ENCODE measurements at places on chromosomes 16 and 17.

DNA sequence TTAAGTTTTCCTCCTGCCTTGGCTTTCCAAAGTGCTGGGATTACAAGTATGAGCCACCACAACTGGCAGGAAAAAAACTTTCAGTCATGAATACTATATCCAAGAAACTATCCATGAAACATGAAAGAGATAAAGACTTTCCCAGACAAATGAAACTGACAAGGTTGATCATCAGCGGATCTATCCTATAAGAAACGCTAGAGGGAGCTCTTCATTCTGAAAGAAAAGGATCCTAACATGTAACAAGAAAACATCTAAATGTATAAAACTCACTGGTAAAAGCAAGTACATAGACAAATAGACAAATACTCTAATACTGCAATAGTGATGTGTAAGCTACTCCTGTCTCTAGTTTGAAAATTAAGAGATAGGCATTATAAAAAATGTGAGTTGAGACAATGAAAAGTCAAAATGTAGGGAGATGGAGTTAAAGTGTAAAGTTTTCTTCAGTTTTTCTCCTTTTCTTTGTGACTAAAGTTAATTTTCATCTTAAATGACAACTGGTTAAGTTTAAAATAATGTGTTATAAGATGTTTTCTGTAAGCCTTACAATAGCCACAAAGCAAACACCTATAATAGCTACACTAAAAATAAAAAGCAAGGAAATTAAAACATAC, 79.6 kb upstream of the TEKT1 start:
- DNase-seq = no peak

DNA sequence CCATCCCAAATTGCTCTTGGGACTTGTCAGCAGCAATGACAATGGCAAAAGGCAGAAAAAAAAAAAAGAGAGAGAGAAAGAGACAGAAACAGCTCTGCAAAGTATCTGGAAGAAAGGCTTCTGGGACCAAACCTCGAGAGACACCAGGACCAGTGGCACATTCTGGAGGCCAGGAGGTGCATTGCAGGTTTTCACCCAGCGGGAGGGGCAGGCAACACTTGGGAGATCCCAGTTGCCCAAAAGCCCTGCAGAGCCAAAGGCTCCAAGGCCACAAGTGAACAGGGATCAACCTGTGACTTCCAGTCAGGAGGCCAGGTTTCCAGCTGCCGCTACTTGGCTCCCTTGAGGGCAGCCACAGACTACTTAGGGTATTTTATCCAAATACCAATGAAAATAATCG, 110.8 kb upstream of the CDH5 start:
- no peak for DNase-seq

DNA sequence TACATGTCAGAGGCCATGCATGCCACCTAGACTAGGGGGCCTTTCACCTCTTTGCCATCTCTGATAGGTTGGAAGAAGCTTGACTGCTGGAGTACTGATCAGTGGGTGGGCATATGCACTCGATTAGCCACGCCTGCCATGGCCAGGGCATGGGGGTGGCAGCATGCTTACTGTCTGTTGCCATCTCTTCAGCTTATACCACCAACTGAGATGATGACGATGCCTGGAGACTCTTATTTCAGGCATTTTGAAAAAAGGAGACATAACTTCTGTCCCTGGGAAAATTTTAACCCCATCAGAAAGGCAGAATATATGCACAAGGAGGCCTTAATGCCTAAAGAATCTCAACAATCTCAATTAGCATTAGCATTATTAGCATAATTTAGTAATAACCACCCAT, 60.8 kb downstream of the MSI2 start:
- DNase-seq = no peak

- DNase-seq = no peak
Observed at GRCh38 chr17:4032245-4032644, 68.0 kb upstream of the ATP2A3 start.

DNA sequence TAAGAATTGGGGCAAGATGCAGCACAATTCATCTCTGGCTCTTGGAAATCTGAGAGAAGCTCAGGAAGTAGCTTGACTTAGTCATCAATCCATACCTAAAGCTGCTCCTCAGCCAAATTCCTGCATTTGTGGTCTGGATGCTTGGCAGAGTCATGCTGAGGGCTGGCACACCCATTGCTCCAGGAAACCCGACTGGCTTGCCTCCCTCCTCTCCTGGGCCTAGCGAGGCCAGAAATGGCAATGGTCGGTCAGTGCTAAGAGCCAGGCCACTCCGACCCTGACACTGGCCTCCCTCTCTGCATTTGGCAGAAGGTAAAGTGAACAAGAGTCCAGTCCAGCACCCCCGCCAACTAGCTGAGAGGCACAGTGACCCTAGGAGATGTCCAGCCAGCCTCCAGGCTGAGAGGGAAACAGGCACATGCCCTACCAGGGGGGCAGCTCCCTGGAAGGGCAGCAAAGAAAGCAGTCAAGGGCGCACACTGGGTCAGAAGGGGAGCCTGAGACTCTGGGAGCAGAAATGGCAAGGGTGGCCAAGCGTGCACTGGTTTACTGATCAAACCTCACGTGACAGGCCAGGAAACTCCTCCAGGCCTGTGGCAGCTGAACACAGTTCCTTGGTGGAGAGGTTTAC, 10.0 kb downstream of the POLDIP2 start:
- no peak for DNase-seq

DNA sequence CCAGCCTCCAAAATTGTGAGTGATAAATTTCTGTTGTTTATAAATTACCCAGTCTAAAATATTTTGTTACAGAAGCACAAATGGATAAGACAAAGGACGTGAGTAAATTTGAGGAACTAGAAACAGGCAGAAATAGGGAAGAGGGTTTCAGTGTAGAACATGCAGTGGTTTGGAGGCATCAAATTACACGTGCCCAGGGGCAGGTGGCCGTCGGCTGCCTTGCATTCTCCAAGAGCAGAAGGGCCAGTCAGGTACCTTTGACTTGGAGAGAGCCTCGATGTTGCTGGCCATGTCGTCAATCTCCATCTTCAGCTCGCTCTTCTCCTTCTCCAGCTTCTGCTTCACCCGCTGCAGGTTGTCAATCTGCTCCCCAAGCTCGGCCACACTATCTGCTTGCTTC, 54.3 kb downstream of the MYH13 start:
- no peak for DNase-seq

DNA sequence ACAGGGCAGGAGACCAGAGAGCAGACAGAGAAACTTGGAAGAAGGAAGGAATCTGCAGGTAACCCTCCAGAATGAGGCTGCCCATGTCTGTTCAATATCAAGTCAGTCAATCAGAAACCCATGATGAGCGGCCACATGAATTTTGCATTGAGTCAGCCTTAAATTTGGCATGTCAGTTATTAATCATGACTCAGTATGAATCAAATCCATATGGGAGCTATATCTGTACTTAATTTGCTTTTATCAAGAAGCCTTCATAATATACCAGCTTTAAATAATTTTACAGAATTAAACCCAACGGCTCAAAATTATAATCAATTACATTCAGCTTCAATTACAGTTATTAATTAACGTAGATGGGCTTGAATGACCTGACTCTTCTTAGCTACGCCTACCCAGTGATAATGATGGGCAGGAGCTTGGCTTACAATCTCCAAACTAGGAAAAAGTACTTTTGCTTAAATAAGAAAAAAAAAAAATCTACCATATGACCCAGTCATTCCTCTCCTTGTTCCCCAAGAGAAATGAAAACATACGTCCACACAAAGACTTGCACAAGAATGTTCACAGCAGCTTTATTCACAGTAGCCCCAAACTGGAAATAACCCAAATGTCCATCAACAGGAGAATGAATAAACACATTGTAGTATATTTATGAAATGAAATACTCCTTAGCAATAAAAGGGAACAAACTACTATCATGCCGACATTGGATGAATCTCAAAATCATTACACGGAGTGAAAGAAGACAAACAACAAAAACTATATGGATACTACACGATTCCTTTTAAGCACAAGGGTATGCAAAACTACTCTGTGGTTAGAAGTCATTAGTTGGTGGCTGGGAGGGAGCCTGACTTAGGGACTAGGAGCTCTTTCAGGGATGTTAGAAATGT, 48.6 kb downstream of the SLC39A11 start:
- DNase-seq = no peak

- peak; percentile 10 for DNase-seq
Observed at GRCh38 chr17:69500911-69501429, 86.5 kb downstream of the MAP2K6 start.

DNA sequence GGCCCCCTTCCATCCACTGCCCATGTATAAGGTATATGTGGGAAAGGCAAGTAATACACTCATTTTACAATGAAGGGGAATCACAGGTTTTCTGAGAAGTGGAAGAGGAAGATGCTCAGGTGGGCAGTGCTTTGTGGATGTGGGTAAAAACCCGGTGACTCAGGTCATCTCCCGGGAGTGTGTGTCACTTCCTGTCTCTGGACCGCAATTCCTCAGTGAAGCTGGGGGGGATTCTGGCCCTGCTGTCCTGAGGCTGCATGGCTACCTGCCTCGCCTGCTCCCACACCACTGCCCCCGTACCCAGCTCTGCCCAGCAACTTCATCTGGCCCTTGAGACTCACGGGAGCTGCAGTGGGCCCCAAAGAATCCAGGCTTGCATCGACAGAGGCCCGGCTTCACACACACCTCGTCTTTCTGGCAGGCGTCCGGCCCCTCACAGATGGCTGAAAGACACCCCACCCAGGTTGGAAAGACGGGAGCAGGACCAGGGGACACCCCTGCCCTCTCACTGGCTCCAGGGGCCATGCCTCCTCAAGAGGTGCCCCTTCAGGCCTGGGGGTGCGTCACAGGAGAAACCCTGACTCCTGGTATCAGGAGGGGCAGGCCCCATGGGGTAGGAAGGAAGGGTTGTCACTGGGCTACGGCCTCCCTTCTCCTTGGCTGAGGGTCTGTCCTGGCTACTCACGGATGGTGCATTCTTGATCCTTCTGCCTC, 882 bp downstream of the SCARF1 start:
- DNase-seq = no peak

GRCh38 chr17:28896884-28897768, at the start of gene FLOT2:
Gene FLOT2 (minus strand): TSS chr17:28897733. CDS start chr17:28897574, 159 bp downstream.
- peak; percentile 77 for DNase-seq

GRCh38 chr17:40326014-40326831, 17.2 kb downstream of the RARA start:
- no peak for DNase-seq

DNA sequence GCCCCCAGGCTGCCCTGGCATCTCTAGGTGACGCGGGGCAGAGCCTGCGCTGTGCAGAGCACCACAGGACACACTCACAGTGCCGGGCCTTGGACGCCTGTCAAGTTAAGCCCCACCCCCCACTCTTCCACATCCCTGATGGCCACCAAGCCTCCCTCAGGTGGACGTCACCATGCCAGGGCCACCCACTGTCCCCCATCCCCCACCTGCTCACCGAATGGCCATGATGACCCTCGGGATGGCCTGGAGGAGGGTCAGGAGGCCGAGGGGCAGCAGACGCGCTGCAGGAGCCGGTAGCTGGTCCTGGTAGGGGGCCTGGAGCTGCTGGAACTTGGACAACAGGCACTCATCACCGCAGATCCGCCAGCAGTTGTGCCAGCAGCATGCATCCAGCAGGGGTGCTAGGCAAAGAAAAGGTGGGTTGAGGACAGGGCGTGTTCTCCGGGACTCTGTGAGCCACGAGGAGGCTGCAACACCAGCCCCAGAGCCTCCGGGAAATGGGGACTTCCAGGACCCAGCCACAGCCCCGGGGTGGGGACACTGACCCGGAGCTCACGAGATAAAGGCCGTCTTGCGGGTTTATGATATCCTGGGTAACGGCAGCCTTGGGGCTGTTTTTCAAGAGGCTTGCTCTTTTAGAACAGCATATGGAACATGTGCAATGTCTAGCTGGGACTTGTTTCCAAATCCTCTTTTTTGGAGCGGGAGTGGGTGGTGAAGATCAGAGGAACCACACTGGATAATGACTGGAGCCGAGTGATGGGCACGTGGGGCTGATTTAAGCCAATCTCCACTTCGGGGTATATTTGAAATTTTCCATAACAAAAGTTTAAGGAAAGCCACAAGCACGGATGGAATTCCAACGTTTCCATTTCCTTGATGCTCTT, 11.4 kb downstream of the C16orf95 start:
- no peak for DNase-seq
